ENCODE measurements at places on chromosomes 2 and 18.

- DNase-seq = no peak
Observed at GRCh38 chr18:48832938-48833700, 117.6 kb downstream of the SMAD7 start.

- no peak for DNase-seq
Observed at GRCh38 chr2:127000937-127001336, 102.2 kb downstream of the TEX51 start.

DNA sequence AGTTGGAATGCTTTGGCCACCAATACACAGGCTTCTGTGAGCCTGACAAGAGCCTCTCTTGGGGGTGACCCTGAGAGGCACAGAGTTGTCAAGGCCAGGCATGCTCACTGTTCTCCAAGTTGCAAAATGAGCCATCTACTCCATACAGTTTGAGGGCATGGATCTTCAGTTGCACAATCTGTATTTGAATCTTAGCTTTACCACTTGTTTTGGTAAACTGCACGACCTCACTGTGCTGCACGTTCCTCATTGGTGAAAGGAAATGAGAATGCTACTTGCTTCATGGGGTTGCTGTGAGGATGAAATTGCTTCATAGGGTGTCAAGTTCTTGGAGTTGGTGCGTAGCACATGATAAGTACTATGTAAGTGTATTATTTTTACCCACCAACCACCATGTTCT lies 12.0 kb upstream of the HAAO start:
- no peak for DNase-seq

DNA sequence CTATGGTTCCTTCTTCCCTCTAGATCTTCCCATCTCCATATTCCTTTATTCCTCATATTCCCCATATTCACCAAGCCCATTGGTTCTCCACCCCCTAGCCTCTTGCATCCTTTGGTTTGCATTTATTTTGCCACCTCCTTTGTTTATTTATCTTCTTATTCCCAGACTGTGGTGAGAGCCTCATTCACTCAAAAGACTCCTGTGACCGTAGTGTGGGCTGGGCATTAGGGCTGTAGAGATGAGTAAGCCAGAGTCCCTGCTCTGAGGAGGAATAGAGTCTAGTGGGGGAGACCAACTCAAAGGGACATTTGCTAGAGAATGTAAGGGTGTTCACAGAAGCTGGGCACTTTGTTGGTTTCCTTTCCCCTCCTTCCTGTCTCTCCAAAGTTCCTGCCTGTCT lies 8.3 kb downstream of the ATG16L1 start:
- no peak for DNase-seq

GRCh38 chr18:13592246-13592645 lies 134.1 kb downstream of the FAM210A start:
- DNase-seq = no peak

DNA sequence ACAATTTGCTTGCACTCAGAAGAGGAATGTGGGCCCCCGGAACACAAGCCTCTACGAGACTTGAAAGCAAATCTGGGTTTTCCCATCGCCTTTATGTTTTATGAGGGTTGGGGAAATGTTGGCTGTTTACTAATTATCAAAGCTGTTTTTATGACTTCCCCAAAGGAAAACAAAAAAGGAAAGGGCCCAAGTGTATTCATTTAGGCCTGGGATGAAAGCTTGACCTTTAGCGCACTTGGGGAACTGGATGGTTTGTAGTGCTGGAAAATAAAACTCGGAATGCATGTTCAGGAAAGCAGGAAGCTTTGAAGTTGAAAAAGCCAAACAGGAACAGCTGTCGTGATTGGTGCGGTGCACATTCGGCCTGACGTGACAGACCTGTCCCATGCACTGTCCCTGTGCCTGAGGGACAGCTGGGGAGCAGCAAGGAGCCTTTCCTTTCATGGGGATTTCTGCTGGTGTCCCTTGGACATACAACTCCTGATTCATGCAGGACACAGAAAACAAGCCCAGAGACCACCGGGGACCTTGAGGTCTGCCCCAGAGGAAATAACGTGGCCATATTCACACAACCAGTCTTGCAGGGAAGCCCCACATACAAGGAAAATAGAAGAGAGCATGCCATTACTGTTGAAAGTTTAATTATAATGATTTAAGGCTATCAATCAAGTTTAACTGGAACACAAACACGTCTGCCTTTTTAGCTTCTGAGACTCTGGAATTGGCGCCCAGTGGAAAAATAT lies 169.7 kb upstream of the APCDD1 start:
- DNase-seq = no peak

GRCh38 chr2:78586316-78586715 lies 439.2 kb upstream of the REG3G start:
- no peak for DNase-seq

DNA sequence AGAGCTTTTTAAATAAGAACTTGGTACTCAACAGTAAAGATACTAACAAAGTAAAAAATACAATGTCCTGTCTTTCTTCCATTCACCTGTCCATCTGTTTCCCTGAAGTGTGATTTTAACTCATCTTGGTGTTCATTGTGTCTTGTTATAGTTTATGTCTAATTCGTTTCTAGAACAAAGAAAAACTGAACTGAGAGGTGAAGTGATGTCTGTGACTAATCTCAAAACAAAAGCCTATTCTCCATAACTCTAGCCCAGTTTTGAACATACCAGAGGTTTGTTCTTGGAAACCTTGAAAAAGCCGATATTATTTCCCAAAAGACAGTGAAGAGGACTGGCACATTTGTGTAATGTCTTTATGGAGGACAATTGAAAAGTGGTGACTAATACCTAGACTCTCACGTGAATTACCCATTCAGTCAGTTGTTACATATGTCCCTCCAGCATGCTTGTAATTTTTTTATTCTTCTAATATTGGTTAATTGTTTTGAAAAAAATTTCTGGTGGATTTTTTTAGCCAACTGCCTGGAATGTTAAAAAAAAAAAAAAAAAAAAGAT lies 725.8 kb downstream of the SATB2 start:
- DNase-seq = no peak

DNA sequence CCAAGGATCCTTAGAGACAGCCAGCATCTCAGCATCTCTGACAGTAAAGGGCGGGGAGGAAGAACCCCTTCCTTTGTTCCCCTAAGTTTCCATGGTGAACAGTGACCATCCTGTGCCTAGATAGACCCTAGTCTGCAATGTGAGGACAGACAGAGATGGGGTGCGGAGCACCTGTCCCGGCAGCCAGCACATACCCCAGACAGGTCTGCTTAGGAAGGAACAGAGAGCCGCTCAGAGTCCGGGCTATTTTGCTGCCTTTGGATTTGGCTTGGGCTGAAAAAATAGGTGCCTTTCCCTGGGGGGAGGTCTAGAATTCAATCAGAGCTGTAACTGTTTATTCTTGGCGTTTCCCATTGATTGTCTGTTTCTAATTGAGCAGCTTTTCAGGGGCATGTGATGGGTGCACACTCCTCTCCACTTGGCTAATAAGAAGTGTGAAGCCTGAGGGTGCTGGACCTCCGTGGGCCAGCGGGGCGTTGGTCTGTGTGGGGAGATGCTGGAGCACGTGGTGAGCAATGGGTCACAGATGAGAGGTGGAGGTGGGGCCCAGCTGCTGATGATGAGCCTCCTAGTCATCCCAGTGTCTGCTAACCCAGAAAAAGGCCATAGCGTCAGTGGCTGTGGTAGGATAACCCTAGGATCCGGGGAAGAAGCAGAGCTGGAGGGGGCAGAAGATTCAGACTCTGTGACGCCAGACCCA lies 236.8 kb downstream of the SEPTIN10 start:
- no peak for DNase-seq

DNA sequence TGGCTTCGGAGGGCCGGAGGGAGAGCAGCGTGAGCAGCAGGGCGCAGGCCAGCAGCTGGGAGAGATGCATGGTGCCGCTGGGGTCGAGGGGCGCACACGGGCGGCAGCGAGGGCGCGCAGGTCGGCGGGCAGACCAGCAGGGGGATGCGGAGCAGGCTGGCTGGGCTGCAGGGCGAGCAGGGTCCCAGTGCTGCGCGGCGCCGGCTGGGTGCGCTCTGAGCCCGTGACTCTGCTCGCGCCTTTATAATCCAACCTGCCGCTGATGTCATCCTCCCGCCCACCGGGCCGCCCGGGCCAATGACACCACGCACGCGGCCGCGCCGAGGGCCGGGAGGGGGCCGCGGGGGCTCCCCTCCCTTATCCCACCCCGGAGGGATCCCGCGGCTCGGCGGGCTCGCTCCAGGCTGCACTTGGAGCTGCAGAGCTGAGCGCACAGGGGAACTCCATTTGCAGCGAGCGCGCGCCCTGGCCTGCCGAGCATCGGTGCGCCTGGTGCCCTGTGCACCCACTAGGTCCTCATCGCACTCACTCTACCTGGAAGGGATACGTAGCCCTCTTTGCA lies at the start of gene NPPC:
Gene NPPC, minus strand, starts transcription at position 217 of the 562 bp plus-strand sequence. Its CDS starts 147 bp downstream, at position 70.
- no peak for DNase-seq

- no peak for DNase-seq
Observed at GRCh38 chr2:65728477-65729180, 296.2 kb upstream of the SPRED2 start.

DNA sequence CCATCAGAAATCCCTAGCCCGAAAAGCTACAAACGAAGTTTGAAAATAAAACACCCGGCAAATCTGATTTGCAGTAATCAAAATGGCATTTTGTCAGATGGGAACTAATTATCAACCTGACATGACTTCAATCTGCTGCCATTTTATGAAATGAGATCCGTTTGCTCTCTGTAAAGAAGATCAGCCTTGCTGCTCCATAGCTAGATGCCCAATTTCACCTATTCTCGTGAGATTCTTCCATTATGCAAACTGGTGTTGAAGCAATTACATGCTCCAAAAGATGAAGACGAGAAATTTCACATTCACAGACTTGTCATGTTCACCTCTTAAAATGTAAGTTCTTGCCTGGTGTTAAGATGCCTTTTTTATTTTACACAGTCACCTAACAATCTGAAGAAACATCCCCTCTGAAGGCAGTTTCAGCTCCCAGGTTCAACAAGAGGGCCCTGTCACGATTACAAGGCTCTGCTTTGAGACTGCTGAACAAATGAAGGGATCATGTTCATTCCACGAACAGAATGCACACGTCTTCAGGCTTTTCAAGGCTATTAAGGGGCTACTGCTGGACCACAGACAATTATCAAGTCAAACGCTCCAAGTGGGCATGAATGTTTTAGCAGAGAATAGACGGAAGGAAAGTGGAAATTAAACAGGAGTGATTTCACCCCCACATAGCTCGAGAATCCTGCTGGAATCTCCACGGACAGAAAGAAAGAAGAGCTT lies 172.6 kb upstream of the PID1 start:
- DNase-seq = no peak

GRCh38 chr2:197205585-197206215 lies 104.9 kb downstream of the ANKRD44 start:
- DNase-seq = no peak

DNA sequence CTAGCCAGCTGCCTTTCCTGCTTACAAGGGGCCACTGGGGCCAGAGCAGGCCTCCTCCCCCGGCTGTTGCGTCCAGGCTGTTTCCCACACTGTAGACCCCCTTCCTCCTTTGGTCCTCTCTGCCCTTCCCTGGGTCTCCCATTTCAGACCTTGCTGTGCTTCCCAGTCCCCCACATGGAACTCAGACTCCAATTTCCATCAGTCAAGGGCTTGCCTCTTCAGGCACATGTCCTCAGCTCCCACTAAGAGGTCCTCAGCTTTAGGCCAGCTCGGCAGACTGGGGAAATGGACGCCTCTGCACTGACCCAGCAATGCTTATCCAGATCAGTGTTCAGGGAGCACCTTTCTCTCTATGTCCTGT lies 98.0 kb upstream of the BZW1 start:
- no peak for DNase-seq

DNA sequence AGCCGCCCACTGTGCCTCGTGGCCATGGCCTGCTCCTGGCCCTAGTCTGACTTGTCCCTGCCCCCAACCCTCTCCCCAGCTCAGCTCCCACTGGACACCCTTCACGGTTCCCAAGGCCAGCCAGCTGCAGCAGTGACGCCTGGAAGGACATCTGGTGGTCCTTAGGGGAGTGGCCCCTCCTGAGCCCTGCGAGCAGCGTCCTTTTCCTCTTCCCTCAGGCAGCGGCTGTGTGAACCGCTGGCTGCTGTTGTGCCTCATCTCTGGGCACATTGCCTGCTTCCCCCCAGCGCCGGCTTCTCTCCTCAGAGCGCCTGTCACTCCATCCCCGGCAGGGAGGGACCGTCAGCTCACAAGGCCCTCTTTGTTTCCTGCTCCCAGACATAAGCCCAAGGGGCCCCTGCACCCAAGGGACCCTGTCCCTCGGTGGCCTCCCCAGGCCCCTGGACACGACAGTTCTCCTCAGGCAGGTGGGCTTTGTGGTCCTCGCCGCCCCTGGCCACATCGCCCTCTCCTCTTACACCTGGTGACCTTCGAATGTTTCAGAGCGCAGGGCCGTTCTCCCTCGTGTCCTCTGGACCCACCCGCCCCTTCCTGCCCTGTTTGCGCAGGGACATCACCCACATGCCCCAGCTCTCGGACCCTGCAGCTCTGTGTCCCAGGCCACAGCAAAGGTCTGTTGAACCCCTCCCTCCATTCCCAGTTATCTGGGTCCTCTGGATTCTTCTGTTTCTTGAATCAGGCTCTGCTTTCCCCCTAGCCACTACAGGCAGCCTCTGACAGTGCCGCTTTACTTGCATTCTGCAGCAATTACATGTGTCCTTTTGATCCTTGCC lies 35.8 kb downstream of the ANO7 start:
- DNase-seq = no peak

DNA sequence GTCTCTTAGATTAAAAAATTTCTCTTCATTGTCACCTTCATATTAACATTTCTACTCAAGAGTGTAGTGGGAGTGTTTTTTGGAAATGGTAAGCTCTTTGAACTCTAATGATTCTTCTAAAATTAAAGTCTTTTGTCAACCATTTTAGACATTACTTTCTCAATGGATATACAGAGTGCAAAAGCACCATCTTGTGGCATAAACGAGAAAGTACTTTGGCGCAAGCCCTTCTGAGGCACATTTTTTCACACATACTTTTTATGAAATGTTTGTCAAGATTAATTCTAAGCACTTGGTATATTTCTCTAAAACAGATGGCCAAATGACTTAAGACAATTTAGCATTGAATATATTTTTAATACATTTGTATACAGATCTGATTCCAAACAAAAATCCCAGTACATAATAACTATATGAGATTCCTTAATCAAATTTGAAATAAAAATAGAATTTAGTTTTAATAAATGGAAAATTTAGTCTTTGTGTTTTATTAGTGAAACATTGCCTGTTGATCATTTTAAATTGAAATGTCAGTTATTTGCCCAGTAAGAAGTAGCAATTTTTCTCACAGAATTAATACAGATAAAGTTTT lies 63.3 kb upstream of the GALNT5 start:
- no peak for DNase-seq

DNA sequence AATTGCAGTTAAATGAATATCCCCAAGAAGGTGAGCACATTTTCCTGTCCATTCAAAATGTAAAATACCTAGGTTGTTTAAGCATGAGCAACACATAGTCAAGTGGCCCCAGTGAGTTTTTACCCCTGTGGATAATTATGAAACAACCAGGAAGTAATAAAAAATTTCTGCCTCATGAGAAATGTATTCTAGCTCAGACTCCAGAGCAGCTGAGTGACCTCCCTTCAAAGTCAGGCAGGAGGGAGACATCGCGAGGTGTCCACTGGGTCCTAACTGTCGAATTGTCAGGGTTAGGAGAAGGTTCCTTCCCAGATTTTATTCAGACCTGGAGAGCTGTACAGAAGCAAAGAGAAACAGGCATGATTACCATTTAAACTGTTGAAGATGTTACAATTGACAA lies 416.6 kb upstream of the SMIM21 start:
- DNase-seq = no peak

GRCh38 chr2:35463805-35464596 lies 891.6 kb upstream of the CRIM1 start:
- DNase-seq = no peak

All from cortex of kidney (tissue), 1 donor.